ENCODE measurements at places on chromosomes 1 and 21.

DNA sequence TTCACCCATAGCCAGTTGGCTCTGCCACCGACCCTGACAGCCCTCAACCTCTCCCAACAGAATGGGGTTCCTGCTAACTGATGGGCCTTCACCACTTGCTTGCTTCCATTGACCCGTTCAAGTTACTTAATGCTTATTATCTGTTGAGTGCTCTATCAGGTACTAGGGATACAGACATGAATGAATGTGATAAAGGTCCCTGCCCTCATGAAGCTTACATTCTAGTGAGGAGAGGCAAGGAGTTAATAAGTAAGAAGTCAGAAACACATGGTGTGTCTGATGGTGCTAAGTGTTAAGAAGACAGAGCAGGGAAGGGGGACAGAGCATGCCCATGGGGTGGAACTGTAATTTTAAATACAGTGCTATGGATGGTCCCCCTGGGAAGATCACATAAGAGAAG is 107.5 kb upstream of the JUN start:
- DNase-seq: no peak

DNA sequence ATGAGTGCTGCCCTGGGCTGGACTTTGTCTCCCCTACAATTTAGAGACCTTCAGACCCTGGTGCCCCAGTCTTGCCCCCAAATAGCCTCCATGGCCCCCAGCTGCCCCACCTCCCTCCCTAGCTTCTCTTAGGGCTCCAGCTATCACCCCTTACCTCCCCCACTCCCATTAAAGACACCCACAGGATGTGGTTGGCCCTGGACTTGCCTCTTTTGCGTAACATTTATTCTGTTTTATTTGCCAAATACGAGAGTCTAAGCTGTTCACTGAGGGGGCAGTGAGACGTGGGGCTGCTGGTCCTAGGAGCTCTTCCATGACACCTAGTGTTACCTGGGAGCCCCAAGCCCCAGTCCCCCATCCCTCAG is 4.5 kb downstream of the ZC3H12A start:
- no peak for DNase-seq

DNA sequence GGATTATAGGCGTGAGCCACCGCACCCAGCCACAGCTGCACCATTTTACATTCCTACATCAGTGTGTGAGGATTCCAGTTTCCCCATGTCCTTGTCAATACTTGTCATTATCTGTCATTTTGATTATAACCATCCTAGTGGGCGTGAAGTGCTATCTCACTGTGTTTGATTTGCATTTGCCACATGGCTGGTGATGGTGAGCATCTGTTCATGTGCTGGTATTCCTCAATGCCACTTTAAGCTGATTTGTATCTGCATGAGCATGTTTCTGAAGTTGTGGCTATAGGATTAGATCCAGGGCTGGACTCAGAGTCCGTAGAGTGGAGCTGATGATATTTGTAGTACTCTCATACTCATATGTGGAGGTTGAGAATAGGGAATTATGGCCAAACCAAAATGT is 36.6 kb downstream of the SRRM1 start:
- DNase-seq: no peak

GRCh38 chr1:9193233-9193625 is 41.3 kb upstream of the H6PD start:
- no peak for DNase-seq

- DNase-seq: no peak
Observed at GRCh38 chr21:38824124-38824822, 18.5 kb downstream of the ETS2 start.

- DNase-seq: peak; percentile 47
Observed at GRCh38 chr1:36160949-36161485, 5.1 kb downstream of the MAP7D1 start.

- no peak for DNase-seq
Observed at GRCh38 chr1:5575396-5575940, 416.8 kb downstream of the NPHP4 start.

- DNase-seq: no peak
Observed at GRCh38 chr1:192343344-192343743, 26.6 kb downstream of the RGS21 start.

GRCh38 chr1:40583980-40584379 is 52.5 kb downstream of the ZNF684 start:
- DNase-seq: no peak

GRCh38 chr1:61056573-61057439 is 25.6 kb upstream of the NFIA start:
- peak; percentile 13 for DNase-seq

DNA sequence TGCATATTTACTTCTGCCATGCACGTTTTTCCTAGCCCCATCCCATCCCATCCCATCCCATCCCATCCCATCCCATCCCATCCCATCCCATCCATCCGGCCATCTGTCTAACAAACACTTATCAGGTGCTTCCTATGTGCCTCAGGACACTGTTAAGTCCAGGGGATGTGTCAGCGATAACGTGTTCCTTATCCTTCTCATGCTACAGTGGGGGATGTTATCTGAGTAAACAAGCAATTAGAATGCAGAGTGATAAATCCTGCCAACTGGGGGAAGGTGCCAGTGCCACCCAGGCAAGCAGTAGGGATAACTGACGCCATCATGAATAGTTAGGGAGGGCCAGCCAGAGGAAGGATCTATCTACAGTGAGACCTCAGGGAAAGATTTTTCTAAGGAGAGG is 304.2 kb downstream of the CAMTA1 start:
- DNase-seq: no peak

GRCh38 chr1:170703591-170703990 is 39.7 kb downstream of the PRRX1 start:
- DNase-seq: no peak

DNA sequence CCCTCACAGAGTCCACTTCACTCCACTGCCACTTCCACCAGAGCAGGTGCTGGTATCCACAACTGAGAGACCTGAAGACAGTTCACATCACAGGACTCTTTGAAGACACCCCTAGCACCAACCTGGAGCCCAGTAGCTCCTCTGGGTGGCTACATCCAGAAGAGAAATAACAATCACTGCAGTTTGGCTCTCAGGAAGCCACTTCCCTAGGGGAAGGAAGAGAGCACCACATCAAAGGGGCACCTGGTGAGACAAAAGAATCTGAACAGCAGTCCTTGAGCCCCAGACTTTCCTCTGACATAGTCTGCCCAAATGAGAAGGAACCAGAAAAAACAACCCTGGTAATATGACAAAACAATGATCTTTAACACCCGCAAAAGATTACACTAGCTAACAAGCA is 113.2 kb downstream of the TENT5C start:
- DNase-seq: no peak

- peak; percentile 87 for DNase-seq
Observed at GRCh38 chr1:16175610-16176553, 20.0 kb upstream of the EPHA2 start.

DNA sequence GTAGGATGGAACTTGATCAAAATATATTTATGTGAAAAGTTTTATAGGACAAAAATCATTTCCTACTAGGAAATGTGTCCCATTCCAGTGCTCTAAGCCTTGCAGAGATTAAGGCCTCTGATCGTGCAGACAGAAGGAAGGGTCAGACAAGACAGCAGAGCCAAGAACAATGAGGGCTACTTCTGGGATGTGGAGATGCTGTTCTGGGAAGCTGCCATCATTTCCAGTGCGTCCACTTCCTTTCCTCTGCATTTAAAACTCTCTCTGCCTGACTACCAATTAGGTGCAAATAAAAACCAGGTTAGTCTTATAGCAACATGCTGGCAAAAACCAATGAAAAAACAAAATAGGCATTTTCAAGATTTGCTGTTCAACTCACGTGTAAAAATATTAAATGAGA is 36.1 kb downstream of the BEND5 start:
- DNase-seq: no peak

GRCh38 chr21:43626390-43626789 is 32.9 kb downstream of the HSF2BP start:
- DNase-seq: no peak

- no peak for DNase-seq
Observed at GRCh38 chr1:4655674-4656532, 1.5 kb downstream of the AJAP1 start.

GRCh38 chr1:208207388-208208131 is 36.6 kb downstream of the PLXNA2 start:
- no peak for DNase-seq

- DNase-seq: no peak
Observed at GRCh38 chr1:52628614-52629324, 4.2 kb upstream of the SHISAL2A start.

GRCh38 chr1:241688940-241689368 is 36.9 kb downstream of the WDR64 start:
- DNase-seq: no peak

GRCh38 chr21:34813266-34813894 is 144.6 kb downstream of the CLIC6 start:
- peak; percentile 26 for DNase-seq

DNA sequence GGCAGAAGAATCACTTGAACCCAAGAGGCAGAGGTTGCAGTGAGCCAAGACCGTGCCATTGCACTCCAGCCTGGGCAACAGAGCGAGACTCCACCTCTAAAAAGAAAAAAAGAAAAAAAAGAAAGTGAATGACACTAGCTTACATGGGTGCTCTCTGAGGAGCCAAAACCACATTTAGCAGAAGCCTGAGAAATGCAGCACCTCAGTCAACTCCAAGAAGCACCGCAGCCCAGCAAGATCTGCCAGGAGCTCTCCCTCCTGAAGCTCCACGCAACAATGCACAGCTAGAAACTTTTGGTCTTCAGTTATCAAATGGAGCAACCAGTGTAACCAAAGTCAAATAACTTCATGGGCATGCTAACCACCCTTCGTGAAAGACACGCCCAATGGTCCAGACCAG is 229.1 kb downstream of the SETD4 start:
- DNase-seq: no peak

GRCh38 chr1:211876851-211877590 is 46.5 kb upstream of the LPGAT1 start:
- no peak for DNase-seq

DNA sequence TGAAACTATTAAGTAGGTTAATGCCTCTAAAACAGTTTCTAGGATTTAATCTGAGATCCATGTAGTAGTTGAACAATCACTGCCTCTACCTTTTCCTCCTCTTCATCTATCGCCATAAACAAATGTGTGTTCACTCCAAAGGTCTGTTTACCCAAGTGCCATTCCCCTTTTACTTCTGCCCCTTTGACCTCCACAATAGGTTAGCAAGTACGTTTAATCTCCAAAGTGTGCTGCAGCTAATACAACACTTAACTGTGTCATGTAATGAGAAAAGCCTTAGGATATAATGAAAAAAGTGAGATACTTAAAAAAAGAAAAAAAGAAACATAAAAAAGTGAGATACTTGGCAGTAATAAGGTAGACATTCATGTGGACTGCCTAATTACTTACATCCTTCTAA is 28.2 kb downstream of the GPBP1L1 start:
- no peak for DNase-seq

GRCh38 chr1:39333296-39333695 is 128.8 kb downstream of the MACF1 start:
- DNase-seq: no peak
